ENCODE measurements at places on chromosomes 3 and 15.
A peak's percentile ranks its signal among the peaks of the same experiment; 100 is the strongest.

DNA sequence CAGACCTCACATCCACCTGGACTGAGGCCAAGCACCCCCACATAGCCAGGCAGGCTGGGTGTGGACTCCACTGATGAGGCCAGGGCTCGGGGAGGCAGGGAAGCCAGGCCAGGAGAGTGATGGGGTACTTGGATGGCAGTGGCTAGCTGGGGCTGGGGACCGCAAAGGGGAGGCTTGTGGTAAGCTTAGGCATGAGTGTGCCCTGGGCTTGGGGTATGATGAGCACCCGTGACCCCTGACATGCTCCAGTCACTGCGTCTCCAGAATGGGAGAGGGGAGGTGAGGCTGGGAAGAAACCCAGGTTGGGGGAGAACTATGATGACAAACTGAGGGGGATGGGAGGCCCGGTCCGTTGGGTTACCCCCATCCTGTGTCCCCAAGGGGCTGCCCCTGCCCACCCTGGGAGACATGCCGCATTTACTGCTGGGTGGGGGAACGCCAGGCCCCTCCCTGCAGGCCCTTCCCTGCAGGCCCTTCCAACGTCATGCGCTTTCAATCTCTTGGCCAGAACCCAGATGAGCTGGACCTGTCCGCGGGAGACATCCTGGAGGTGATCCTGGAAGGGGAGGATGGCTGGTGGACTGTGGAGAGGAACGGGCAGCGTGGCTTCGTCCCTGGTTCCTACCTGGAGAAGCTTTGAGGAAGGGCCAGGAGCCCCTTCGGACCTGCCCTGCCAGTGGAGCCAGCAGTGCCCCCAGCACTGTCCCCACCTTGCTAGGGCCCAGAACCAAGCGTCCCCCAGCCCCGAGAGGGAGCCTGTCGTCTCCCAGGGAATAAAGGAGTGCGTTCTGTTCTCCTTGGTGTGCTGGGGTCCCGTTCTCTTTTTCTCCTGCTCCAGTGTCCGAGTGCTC is 34.1 kb downstream of the TSPAN3 start:
- DNase-seq = no peak

GRCh38 chr15:96312641-96313335 is 17.7 kb upstream of the NR2F2 start:
- DNase-seq = no peak

DNA sequence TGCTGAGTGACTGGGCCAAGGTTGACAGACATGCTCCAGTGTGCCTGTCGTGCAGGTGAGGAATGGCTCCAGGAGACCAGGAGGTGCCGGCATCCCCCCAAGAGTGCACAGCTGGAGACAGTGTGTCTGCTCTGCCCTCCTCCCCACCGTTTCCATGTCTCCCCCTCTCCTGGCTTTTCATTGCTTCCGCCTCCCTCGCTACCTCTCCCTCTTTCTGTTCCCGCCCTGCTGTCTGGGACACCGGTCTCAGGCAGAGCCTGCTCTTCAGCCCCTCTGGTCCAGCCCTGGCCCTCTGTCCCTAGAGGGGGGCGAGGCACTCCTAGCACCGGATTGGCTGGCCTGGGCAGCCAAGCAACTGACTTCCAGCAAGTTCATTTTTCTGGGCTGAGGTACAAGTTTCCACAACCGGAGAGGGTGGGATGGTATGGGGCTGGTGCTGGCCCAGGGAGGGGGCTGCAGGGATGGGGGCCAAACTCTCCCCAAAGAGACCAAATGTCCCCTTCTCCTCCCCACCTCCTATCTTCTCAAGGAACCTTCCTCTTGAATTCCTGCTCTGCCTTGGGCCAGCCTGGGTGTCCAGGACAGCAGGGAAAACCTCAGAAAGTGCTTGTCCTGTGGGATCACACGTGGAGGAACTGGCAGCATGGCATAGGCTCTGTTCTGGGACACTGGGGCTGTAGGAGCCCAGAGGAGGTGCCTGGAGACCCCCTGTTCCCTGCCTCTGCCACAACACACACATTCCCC is 32.6 kb downstream of the PRKCD start:
- no peak for DNase-seq

- no peak for DNase-seq
Measured at GRCh38 chr3:56748663-56749231, 53.0 kb downstream of the ARHGEF3 start.

DNA sequence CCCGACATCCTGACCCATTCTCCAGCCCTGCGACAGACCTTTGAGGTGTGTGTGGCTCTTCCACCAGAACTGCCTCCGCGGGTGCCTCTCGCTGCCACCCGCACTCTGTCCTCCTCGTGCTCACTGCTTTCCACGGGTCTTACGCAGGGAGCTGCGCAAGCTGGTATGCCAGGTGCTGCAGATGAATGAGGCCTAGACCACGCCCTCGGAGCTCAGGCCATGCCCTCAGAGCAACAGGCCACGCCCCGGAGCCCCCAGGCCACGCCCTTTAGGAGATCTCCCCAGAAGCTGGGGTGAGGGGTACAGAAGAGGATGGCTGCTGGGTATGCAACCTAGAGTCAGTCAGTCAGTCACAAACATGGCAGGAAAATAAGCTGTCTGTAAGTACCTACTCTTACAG is 300.3 kb downstream of the GABRG3 start:
- DNase-seq = no peak

DNA sequence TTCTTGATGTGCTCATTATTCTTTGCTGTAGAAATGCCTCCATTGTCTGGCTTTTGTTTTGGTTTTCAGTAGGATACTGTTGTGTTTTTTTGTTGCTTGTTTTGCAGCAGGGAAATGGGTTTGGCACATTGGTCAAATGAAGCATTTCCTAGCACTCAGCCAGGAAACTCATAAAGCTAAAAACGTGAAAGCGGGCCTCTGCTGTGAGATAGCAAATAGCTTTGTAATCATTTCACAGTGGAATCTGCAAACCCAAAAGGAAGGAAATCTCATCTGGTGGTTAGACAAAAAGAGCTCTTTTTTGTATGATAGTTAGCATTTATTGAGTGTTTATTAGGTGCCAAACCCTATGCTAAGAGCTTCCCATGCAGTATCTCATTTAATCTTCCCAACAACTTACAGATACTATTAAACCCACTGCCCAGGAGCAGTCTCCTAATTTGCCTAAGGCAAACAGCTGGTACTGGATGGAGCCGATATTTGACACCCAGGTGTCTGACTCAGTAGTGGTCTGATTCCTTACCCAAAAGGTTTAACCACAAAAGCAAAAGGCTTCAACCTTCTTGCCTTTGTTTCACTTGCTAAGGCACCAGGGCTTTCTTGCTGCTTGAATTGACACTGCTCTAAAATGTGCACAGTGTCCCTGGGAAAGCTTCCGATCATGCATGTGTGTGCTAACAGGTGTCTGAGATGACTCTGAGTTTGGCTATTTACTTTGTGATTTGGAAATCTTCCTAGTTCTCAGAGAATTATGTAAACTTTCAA is 527.9 kb upstream of the MDFIC2 start:
- DNase-seq = no peak

GRCh38 chr15:47689660-47690059 is 27.6 kb upstream of the SEMA6D start:
- no peak for DNase-seq

DNA sequence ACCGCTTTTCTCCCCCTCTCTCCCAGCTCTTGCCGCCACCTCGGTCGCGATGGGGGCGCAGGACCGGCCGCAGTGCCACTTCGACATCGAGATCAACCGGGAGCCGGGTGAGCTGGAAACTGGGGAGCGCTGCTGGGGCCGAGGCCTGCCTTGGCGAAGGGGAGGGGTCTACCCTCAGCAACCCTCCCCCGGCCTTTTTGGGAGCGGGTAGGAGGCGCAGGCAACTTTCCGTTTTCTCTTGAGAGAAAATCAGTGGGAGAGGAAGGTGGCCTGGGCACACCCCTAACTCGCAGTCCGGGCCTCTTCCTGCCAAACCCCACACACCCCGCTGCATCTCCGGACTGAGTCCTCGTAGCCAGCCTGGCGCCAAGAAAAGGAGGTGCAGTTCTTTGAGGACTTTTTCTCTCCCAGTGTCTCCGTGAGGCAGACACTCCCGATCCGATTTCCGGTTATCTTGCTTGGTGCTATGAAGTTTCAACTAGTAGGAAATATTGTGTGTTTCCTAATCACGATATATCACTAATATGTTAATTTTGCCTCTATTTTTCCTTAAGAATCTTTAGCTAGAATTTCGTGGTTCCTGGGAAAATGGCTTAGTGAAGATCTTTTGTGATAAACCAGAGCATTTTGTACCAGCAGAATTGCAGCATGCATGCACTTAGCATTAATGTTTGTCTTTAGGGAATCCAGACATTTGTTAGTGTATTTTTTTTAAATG is 631 bp downstream of the NKTR start:
- peak; percentile 56 for DNase-seq

DNA sequence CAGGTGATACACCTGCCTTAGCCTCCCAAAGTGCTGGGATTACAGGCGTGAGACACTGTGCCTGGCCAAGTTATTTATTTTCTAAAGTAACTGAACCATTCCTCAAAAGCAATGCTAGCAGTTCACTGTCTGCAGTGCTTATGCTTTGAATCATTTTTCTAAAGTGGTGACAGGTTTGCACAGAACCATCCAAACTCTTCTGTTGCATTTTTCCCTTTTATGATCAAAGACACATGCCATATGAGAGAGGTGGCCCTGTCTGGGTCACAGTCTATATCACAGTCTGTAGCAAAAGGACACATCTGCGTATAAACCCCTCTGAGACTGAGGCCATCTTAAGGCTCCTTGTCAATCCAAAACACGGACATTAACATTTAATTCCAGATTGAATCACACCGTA is 17.2 kb downstream of the CDCP1 start:
- no peak for DNase-seq

- DNase-seq = no peak
Measured at GRCh38 chr3:195820186-195820585, 8.5 kb upstream of the MUC4 start.

DNA sequence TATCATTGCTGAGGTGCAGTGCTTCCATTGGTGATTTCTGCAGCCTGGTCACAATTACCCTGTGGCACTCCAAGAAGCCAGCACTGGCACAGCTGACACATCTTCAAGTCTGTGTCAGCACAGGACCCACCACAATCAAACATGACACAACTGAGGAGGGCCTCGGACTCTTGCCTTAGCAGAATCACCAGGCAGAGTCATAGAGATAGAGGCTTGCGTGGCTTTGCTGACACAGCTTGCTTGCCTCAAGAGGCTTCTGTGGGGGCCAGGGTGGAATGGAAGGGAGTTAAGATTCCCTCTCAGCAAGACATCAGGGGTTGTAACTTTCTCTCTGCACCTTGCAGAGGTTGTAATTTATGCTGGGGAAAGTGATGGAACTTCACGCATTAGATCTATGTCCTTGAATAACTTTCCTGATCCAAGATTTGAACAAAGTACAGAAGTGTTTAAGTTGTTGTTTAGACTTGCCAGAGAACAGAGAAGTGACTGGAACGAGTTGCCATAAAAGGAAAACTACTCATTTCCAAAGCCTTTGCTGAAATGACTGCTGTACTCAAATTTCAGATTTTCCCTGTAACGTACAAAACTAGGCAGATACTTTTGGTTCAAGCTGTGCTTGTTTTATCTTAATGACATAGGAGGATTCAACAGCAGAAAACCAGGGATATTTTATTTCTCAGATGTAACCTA is 170.7 kb downstream of the DIPK2A start:
- DNase-seq = no peak

- no peak for DNase-seq
Measured at GRCh38 chr3:195802795-195803194, 8.9 kb downstream of the MUC4 start.

DNA sequence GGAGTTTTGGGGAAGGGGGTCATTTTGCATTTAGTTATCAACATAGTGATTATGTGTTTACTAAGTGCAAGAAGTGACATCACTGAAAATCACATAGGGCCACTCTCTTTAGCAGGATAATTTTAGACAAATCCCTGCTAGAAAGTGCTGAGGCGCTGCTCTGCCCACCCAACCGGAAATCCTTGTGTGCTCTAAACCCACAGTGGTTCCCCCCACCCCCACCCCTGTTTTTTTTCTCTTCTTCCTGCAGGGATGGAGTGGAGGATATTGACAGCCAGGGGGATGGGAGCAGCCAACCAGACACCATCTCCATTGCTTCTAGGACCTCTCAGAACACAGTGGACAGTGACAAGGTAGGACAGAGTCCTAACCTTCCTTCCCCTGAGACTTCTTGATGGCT is 234.2 kb upstream of the UMPS start:
- no peak for DNase-seq

DNA sequence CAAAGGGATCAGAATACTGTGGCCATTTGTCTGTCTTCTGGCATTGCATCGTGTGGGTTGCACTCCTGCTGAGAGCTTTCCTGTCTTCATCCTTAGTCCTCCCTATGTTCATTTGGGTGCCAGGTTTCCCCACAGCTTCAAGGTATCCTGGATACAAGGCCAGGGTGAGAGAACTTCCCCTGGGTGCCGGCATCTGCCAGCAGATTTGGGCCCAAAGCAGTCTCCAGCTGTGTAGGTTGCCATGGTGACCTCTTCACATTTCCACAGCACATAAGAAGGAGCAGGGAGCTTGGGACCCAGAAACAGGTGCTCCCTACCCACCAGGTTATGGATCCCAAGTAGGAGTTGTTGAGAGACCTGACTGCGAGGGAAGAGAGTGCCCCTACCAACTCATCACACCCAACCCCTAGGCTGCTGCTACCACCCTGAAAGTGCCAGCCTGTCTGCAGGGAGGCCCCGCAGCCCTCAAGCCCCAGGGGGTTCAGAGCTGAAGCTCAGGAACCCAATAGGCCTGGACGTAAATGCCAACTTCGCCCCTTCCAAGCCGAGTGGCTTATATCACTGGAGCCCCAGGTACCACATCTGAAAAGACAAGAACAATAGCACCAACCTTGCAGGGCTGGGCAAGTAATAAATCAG is 19.9 kb downstream of the TTC21A start:
- no peak for DNase-seq

DNA sequence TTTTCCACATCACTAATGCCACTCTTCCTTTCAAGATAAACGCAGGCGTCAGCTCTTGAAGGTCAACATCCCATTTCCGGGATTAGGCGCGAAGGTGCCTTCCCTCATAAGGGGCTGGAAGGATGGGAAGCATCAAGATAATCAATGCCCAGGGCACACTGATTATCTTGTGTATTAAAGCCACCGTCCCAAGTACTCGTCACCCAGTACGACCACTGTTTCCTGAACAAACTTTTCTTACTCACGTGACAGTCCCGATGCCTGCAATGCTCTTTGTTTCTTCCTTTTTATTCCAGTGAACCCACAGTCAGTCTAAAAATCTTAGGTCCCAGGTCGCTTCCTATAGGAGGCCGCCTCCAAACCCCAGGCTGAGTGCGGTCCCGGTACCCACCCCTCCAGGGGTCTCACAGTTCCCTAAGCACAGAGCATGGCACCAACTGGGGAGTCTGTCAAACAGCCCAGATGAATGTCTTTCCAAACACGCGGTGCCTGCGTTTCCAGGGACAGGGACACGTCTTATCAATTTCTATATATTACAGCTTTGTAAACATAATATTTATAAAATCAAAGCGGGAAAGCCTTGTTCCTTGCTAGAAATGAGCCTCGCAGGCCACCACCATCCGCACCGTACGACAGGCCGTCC is 589 bp downstream of the ANAPC13 start:
- DNase-seq = peak; percentile 30

GRCh38 chr3:3082234-3082924 is 27.8 kb downstream of the IL5RA start:
- DNase-seq = no peak

- no peak for DNase-seq
Measured at GRCh38 chr15:55770806-55771205, 27.9 kb upstream of the PRTG start.

- no peak for DNase-seq
Measured at GRCh38 chr15:58486062-58486461, 54.3 kb downstream of the LIPC start.
